Urinary bladder (tissue), 4 donors: ENCODE measurements at places on chromosomes 3 and 15. TPM values are rescaled to one million over a fixed set of nuclear protein-coding genes. Genes with fewer than 3 reads are reported as not detected.

- no peak for DNase-seq
Measured at GRCh38 chr15:51189669-51190385, 95.1 kb upstream of the TNFAIP8L3 start.

Gene FETUB
- not detected for total RNA-seq

DNA sequence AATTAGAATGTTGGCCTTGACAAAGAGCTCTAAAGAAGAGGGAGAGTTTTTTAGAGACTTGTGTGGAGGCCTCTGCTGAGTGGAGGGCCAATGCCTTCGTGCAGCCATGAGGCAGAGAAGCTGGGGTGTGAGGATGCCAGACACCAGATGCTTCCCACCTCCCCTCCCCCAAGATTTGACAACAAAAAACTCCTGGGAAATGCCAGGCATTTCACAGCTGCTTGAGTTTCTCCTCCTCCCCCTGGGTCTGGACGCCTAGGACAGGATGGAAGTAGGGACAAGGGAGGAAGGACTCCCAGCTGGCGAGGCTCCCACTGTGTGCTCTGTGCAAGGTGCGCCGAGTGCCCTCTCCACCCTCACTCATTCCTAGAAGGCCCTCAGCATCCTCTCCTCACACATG lies 20.1 kb downstream of the TGM4 start:
- no peak for DNase-seq

Gene PTX3
- total RNA-seq: 5.1 TPM

GRCh38 chr3:183489455-183490210 lies 61.2 kb upstream of the MCF2L2 start:
- DNase-seq: no peak

Gene SLC9C1
- 1.9 TPM for total RNA-seq

Gene DNAH1
- total RNA-seq: 3.5 TPM

DNA sequence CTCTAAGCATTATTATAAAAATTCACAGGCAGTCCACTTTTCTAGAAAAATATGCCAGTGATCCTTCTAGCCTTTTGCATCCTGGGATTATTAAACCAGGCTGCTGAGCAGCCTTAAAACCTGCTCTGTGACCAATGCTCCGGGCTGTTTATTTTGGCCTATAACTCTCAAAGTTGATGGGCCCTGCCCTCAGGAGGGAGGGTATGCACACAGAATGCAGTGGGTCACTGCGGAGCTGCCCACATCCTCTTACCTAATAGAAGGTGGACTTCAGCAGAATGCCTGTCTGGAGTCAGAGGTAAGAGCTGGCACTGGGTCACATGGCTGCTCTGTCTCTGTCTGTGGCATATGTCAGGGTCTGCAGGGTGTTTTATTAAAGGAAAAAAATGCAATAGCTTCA lies 26.0 kb downstream of the CPNE4 start:
- DNase-seq: no peak

- DNase-seq: no peak
Measured at GRCh38 chr3:80677796-80678195, 910.0 kb upstream of the ROBO1 start.

Gene LEKR1
- total RNA-seq: 2.7 TPM

GRCh38 chr3:71486831-71487230 lies 96.7 kb downstream of the FOXP1 start:
- DNase-seq: no peak

Gene CFAP20DC
- total RNA-seq: 4.3 TPM

DNA sequence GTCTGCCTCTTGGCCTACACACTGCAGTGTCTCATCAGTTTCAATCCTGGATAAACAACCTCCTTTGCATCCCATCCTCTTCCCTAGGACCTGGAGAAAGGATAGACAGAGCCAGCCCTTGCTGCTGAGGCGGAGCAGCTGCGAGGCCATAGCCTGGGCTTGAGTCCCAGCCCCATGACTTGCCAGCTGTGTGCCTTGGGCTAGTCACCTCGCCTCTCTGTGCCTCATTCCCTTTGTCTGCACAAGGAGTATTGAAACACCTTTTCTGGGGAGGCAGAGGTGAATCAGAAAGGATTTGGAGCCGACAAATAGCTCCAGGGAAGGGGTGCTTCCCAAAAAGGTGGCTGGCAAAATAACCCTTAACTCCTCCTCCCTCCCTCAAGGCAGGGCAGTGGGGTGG lies 65.0 kb upstream of the SLC6A1 start:
- DNase-seq: no peak

GRCh38 chr3:32643354-32643753 lies 41.6 kb upstream of the CNOT10 start:
- no peak for DNase-seq

Gene SLC22A13
- total RNA-seq: 0.58 TPM

DNA sequence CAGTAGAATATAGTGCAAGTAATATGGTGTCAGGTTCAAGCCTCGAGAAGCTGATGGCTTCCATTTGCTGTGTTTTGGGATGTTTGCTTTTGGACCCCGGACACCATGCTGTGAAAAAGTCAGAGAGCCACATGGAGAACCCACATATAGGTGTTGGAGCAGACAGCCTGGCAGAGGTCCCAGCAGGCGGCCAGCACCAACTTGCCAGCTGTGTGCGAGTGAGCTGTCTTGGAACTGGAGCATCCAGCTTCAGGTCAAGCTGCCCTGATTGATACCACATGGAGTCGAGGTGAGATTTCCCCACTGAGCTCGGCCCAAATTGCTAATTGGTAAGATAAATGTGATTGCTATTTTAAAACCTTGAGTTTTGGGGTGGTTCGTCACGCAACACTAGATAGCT lies 185.7 kb upstream of the TBL1XR1 start:
- no peak for DNase-seq

DNA sequence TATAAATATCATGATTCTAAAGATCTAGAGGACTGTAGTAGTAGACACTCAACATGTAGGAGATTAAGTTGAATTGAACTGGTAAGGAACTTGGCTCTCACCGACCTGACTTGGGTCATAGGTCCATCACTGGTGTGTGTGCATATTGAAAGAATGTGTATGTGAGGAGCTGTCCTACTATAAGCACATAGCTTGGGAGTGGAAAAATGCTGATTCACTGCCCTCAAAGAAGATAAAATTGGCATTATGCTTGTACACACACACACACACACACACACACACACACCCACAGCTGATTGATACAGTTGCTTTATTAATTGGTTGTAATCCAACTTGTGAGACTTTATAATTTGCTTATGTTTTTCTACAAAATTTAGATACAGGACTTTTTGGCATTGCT lies 411.0 kb upstream of the NR2F2 start:
- DNase-seq: no peak
